Activated CD8-positive, alpha-beta memory T cell treated with anti-CD3 and anti-CD28 coated beads for 1 hour (primary cell): ENCODE measurements at places on chromosomes 12 and 14.

DNA sequence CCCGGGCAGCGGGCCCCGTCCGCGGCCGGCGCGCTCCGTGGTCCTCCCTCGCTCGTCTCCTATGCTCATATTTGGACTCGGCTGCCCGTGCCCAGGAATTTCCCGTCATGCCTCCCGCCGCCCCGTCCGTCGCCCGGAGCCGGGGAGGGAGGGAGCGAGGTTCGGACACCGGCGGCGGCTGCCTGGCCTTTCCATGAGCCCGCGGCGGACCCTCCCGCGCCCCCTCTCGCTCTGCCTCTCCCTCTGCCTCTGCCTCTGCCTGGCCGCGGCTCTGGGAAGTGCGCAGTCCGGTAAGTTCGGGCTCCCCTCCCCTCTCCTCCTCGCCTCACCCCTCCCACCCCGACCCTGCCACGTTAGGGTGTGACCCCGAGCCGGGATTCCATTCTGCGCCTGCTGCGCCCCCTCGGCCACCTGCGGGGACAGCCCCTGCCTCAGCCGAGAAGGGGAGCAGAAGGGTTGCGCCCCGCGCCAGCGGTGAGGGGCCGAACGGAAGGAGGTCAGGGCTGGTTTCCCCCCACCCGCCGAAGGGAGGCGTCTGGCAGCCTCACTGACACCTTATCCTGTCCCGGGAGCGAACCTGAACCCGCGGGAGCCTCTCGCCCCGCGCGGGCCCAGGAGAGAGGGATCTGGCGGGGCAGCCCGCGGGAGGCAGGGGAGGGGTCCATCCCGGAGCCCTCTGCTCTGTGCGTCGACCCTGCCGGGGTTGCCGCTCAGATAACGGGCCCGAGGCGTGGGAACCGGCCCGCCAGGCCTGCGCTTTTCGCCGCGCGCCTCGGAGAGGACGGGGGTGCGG lies at the start of gene MSRB3:
MSRB3 (plus strand) TSS at position 108 of the 793 bp plus-strand sequence. CDS start 29,897 bp downstream, outside the sequence.
- no peak for DNase-seq

- no peak for DNase-seq
Measured at GRCh38 chr14:96267336-96267735, 11.3 kb downstream of the BDKRB1 start.

- no peak for DNase-seq
Measured at GRCh38 chr12:64631197-64631596, 20.9 kb downstream of the RASSF3 start.

- no peak for DNase-seq
Measured at GRCh38 chr12:2627835-2628191, 167.0 kb upstream of the FKBP4 start.

DNA sequence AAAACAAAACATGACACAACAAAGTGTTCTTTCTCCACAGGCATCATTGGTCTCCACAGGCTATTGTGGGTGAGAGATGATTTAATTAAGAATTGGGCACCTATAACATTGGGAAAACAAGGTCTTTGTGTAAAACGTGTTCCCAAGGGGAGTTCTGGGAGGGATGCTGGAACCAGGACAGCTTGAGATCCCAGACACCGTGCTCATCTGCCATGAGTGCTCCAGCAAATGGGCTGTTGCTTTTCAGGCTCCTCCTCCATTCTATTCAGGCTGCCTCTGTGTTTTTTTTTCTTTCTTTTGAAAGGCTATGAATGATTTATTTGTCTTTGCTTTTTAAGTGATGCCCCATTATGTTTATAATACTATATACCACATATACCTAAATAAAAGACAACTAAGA lies 122.4 kb downstream of the DACT1 start:
- DNase-seq = no peak

DNA sequence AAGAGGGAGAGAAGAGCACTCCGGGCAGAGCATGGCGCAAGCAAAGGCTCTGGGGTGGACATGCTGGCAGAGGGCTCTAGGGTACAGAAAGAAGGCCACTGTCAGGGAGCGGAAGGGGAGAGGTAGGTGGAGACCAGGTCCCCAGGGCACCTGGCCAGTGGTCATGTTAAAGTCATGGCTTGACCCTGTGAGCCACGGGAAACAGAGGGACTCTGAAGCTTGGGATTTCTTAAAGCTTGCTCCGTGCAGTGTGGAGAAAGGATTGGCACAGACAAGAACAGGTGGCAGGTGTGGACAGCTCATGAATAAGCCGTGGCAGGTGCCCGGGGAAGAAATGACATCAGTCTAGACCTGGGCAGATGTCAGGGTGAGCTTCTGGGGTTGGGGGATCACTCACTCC lies 413.8 kb downstream of the BCL11B start:
- no peak for DNase-seq

DNA sequence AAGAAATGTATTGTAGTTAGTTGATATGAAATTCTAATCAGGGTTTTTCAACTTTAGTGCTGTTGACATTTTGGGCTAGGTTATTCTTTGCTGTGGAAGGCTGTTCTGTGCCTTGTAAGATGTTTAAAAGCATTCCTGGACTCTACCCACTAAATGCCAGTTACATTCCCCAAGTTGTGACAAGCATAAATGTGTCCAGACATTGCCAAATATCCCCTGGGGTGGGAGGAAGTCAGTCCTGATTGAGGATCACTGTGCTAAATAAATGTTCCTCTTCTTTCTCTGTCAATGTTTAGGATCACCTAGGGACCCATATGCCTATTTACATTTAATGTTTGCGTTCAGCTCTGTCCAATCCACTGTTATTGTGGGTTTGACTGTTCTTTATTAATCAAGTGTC lies 268.3 kb downstream of the TMTC2 start:
- DNase-seq = no peak

- DNase-seq = no peak
Measured at GRCh38 chr14:101953151-101953550, 11.2 kb upstream of the DYNC1H1 start.

GRCh38 chr12:106118-106591 lies 39.6 kb downstream of the IQSEC3 start:
- no peak for DNase-seq

DNA sequence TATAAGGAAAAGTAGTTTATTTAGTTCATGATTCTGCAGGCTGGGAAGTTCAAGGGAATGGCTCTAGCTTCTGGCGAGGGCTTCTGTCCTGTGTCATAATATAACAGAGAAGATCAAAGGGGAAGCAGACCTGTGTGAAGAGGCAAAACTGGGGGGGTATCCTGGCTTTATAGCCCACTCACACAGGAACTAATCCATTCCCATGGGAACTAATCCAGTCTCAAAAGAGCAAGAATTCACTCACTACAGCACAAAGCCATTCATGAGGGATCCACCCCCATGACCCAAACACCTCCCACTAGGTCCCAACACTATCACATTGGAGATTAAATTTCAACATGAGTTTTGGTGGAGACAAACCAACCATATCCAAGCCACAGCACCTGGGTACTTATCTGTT lies 6.9 kb downstream of the ALDH6A1 start:
- DNase-seq = no peak

- no peak for DNase-seq
Measured at GRCh38 chr14:102891556-102891955, 30.9 kb upstream of the AMN start.

- no peak for DNase-seq
Measured at GRCh38 chr14:90449411-90449810, 52.6 kb downstream of the CALM1 start.

GRCh38 chr14:61174987-61175386 lies 106.2 kb downstream of the TMEM30B start:
- DNase-seq = no peak

- DNase-seq = no peak
Measured at GRCh38 chr12:131620520-131620919, 90.4 kb upstream of the SFSWAP start.

DNA sequence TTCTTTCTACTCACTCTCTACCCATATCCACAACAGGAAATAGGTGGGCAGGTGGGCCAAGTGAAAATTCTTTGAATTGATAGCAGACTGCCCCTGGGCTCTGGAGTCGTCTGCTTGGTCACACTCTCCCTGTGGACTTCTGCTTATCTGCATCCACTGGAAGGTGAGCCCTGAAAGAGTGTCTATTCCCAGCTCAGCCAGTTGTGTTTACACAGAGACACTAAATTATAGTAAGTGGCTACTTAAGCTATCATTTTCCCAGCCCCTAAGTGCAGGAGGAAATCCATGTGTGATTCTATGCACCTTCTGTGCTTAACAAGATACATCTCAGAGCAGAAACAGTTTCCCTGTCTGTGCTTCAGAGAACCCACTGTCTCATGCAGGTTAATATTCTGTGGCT lies 338.4 kb downstream of the FUT8 start:
- DNase-seq = no peak

GRCh38 chr12:806200-806791 lies 53.9 kb downstream of the WNK1 start:
- DNase-seq = no peak

DNA sequence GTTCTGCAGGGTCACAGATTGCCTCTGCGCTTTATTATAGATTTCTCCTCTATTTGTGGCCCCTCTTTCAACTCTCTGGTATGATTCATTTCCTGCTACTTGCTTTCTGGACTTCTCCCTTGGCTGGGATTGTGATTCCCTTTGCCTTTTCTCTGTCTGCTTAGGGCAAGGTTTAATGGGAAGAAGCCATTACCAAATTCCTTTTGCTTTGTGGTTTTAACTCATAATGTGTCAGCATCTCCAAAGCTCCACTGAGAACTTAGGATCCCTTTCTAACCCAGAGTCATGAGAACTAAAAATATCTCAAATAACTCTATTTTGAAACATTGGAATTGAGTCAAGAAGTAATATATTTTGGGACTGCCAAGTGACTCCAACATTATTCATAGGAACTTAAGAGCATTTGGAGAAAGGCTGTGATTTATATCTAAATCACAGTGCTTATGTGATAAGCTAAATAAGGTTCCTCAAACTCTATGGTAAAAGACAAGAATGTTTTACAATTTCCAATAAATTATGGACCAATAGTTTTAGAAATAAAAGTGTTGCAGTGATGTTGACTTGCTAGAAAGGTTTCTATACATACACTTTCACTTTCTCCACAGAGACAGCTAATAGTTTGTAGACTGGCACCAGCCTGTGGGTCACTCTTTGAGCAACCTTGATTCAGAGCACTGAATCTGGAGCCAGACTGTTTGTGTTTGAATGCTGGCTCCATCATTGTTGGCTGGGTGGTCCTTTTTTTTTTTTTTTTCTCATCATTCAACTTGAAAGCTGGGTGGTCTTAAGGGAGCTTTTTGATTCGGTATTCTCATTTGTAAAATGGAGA lies 93.9 kb downstream of the DACT1 start:
- no peak for DNase-seq

GRCh38 chr14:42174357-42174756 lies 567.7 kb downstream of the LRFN5 start:
- no peak for DNase-seq

DNA sequence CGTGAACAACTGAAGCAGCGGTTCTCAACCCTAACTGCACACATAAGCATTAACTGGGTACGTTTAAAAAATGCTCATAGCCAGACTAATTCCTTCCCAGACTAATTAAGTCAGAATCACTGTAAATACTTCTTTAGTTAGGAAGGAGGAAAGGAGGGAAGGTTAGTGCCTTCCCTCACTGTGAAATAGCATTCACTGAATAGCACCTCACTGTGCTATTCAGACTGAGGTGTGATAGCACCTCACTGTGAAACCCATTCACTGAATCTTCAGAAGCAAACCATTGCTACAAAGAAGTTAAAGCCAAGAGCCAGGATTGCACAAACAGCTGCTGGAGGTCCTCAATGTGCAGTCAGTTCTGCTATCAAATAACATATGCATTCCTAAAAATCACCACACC lies 58.8 kb downstream of the RTN1 start:
- DNase-seq = no peak

GRCh38 chr14:94081386-94081820 lies 293 bp downstream of the IFI27L1 start:
- no peak for DNase-seq

GRCh38 chr14:104664107-104664506 lies 25.3 kb upstream of the INF2 start:
- no peak for DNase-seq

GRCh38 chr12:52352951-52353350 lies 14.3 kb downstream of the KRT85 start:
- no peak for DNase-seq

DNA sequence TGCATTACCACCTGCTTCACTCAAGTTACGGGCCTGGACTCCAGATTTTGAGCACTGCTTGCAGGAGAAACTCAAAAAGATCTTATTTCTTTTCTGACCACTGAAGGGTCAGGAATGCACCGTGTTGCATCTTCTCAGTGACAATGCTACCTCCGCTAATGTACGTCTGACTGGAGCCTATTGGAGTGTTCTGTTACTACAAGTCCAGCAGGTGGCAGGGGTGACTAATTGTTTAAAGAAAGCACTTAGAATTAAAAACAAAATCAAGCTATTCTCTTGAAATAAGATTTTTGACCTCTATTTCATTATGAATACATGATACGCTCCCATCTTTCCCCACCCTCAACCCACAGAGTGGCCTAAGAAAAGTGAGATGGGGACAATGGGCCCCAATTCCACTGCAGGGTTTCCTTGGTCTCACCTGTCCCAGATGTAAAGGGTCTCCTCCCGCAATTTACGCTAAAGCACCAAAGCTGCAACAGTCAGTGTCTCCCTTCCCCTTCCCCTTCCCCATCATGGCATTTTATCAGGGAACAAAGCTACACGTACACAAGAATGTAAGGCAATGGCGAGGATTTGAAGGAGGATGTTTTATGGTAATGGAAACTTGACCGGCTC lies 2.2 kb downstream of the TBPL2 start:
- no peak for DNase-seq

DNA sequence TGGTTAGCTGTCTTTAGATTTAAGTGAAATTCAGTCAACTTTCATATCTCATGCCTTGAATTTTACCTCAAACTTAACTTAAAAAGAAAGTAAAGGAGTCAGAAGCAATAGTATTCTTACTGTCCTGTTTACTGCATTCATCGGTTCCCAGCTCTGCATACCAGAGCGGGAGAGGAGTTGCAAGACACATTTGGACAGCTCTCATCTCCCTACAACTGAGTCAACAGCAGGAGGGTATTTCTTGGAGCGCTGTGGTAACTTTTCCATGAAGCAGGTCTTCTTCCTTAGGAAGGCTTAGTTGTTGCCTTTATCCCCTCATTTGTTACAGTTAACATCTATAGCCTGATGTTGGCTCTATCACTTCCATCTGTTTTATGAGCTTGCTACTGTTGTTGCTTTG lies 65.1 kb downstream of the TRMT5 start:
- no peak for DNase-seq

DNA sequence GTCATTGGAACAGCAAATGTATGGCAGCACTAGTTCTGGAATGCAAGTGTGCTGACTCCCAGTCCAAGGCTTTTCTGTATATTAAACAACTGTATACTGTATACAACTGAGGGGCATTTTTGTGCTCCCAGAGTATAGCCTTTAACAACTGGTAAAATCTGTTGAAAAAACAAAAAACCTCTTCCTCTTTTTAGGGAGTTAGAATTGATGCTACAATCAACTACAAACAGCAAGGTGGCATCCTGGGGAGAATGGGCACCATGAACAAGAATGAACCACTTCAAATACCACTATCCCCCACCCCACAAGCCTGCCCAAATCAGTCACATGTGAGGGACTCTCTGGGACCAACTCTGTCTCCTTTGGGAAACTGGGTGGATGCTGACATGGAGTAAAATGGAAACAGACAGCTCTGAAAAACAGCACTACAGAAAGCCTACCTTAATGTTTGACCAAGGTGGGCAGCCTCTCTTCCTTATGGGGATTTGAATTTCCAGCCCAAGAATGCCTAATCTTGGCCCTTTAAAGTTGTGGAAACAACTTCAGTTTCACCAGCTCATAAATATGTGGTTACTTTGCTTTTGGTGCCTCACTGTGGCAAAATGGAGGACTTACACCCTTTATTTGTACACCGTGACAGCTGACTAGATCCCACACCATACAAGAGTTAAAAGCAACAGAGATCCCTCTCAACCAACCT lies 7.5 kb downstream of the VTI1B start:
- no peak for DNase-seq
